ENCODE measurements at places on chromosomes 6 and 20.

DNA sequence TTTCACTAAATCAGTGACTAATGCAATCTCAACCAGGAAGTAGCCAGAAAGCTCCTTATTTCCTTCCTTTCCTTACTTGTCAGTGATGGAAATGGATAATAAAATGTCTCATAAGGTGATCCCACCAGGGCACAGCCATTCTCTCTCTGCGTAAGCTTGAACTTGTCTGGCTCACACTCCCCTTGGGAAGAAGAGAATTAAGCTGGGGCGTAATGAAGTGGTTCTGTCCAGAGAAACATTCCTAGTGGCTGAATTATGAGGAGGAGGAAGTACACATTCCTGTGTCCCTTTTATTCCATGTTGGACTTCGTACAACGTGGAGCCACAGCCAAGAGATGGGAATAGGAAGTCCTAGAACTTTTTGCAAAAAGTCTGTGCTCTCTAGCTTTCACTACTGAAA lies 93.7 kb downstream of the MTHFD1L start:
- peak; percentile 67 for DNase-seq

DNA sequence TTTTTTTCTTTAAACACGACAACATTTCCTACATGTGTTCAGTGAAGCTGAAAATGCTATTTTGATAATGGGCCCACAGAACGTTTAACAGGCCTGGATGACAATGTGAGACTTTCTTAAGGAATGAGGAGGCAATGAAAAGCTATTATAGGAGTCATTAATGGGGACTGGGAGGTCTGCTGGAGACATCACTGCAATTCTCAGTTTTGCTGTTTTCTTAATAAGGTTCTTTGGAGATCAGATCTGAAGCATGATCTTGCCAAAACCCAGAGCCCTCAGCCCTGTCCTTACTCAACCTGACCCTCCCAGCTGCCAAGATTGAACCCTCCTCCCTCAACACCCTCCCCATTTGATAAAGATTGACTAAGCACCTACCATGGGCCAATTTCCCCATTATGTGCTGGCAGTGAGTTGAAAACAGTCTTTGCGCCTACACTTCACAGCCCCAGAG lies 353.1 kb downstream of the MAFB start:
- no peak for DNase-seq

DNA sequence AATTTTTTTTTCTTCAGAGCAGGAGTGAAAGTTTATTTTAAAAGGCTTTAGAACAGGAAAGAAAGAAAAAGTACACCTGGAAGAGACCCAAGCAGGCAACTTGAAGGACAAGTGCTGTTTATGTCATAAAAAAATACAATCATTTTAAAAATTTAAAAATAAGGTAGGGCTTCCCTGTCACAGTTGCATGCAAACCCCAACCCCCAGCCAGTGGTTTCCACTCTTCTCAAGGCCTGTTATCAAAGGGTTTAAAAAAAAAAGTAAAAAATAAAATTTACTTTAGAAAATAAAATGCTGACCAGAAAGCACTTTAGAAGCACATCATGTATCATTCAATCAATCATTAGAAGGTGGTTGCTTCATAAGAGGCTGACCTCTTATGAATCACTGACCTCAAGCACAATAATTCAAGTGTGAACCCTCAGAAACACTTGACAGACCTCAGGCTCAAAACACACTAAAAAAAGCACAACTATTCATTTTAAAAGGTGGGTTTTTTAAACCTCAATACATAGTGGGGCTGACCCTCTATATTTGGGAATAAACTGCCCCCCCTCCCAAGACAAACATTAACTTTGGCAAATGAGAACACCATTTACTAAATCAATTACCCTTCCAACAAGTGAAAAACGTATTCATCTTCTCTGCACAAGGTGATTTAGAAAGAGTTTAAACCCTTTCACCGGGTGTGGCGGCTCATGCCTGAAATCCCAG lies 15.6 kb downstream of the ILRUN start:
- peak; percentile 60 for DNase-seq

GRCh38 chr20:23970049-23970448 lies 18.5 kb downstream of the GGTLC1 start:
- DNase-seq = no peak

GRCh38 chr6:106750142-106750918 lies 121.0 kb downstream of the QRSL1 start:
- no peak for DNase-seq

GRCh38 chr20:49612127-49612738 lies 44.3 kb upstream of the PTGIS start:
- DNase-seq = no peak

DNA sequence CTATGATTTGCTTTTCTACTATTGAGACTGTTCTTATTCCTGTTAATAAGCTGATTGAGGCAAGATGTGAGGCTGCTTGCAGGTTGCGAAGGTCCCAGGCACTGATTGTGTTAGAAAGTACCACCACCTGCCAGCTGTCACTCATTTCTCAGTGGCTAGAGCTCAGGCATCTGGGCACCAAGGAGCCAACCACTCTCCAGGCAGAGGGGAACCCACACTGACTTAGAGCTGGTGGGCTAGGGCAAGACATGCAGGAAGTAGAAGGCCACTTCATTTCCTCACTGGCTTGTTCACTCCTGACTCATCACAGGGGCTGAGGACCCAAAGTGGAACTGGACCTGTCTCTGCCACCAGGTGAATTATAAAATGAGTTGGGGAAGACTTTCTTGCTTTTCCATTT lies 7.8 kb upstream of the DLL1 start:
- DNase-seq = no peak

DNA sequence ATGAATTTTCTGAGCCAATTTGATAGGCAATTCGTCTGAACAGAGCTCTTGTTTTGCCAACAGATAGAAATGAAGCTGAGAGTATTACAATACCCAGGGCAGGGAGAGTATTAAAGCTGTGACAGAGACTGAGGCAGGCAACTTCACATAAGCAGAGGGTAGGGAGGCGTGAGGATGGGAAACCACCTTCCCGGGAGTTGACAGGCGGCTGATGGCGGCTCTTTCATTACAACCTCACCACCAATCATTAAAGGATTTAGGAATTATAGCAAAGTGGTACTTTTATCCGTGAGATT lies 73.3 kb downstream of the CD83 start:
- no peak for DNase-seq

- DNase-seq = no peak
These were observed 378.1 kb downstream of the BTBD9 start for GRCh38 chr6:38261626-38262025.

DNA sequence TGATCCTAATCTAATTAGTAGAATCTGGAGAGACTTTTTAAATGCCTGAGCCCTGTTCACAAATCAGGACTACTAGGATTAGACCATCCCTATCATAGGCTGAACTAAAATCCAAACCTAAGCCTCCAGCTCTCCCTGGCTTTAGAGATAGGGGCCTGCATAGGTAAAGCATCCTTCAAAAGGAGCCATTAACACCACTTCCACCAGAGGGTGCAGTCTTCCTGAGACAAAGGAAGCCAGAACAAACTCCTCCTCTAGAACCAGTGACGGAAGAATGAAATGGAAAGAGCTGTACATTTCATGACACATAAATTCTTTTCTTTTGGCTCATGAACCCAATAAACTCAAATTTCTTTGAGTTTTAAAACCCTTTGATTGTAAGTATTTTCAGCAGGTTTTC lies 291.2 kb upstream of the ADGRB3 start:
- no peak for DNase-seq

DNA sequence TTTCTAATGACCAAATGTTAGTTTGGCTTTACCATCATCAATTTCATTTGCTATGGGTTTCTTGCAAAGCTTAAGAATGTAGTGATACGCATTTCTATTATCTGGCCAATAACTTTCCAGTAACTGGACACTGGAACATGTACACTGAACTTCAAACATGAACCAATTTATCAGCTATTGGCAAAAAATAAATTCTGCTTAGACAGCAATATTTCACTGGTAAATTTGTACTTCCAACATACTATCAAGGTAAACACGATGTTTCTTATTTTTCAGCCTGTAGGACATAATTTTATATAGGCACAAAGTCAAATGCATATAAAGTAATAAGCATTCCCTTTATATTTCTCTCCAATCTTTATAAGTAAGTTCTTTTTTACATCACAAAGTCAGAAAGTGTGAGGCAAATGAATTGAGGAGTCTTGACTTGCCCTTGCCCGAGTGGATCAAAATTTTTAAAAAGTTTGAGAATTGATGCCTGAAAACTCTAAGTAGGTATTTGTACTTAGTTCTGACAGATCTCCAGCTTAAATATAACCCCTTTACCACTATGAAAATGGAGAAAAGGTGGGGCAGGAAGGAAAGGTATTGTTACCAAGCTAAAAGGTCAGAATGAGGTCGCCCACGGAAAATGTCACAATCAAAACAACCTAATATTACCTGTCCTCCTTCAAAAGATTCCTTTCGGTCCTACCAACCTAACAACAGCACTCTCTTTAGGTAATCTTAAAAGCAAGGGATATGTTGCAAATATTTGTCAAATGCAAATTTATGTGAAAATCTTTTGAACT lies 41.3 kb downstream of the STK38 start:
- no peak for DNase-seq

DNA sequence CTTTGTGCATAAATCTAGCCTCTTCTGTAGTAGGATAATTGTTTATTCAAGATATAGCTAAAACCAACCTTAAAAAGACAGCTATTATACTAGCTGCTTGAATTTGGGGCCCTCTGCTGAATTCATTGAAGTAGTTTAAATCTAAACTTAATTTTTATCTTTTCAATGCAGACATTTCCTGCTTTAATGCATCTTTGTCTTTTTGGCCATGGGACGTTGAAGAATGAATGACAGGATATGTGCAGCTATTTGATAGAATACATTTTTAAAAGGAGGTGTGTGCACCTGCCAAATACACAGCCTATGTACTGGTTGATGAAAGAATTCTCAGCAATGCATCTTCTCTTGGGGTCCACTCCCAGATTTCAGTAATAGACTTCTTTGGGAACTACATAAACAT lies 524.9 kb downstream of the PHF3 start:
- DNase-seq = no peak

DNA sequence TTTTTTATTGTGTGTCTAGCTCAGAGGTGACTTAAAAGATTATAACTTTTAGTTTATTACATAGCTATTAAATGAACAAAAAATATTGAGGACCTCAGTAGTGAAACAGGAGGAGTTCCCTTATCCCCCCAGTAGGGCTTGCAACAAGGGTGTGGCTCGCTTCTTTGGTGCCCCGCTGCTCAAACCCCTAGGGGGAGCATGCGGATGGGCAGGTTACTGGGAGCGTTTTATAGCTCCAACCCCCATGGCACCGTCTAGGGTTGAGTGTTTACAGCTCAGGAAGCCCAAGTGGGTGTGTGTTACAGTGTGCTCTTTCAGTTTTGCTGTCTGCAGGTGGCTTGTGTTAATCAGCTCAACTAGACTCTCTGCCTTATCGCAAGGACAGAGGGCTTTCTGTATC lies 1513.7 kb downstream of the GRIK2 start:
- DNase-seq = no peak

- no peak for DNase-seq
These were observed 8.1 kb downstream of the ANKS1A start for GRCh38 chr6:34897130-34897529.

DNA sequence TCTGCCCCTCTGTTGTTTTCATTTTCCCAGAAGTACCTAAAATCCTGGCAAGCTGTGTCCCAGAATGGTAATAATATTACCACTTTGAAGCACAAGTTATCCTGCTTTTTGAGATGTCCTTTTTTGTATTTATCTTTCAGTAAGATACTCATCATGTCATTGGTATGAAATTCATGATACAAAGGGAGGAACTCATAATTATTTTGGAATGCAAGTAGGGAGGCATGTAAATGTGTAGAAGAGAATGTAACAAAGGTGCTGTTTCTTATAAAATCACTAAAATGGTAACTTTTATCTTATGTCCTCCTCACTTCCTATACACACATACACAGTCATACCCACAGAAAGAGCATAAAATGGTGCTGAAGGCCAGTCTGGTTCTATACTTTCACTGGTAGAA lies 109.9 kb downstream of the CD2AP start:
- DNase-seq = no peak

- peak; percentile 97 for DNase-seq
These were observed 12.7 kb downstream of the IGF2R start for GRCh38 chr6:159981403-159982245.

GRCh38 chr6:36280467-36280866 lies 10.6 kb downstream of the PNPLA1 start:
- no peak for DNase-seq

GRCh38 chr6:159951772-159952171 lies 17.1 kb upstream of the IGF2R start:
- no peak for DNase-seq

DNA sequence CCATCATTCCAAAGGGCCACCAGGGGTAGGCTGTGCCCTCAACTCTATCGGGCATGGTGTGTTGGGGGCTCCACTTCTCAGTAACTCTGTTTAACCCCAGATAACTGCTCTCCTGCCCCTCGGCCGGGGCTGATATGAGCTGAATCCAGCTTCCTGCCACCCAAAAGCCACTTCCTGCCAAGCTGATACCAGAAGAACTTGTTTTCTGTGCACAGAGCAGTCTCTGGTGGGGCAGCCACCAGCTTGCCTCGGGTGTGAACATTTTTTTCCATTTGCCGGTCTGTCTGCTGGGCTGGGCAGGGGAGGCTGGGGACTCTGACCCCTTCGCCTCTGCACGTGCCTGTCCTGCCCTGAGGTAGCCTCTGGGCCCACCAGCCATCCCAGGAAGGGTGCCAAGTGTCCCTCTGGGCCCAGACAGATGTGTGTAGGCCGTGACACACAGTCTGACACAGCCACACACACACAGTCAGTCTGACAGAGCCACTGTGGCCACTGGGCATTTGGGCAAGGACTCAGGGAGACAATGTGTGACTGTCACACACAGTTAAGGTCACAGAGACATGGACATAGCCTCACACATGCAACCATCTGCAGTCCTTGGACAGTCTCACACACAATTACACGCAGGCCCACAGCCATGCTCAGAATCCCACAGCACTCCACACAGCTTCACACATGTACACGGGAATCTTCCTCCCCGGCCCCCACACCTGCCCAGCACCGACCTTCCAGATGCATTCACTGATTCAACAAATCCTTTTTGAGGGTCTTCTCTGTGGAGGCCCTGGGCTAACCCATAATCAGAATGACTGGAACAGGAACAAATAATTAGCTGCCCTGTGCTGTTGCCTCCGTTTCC lies 45.1 kb downstream of the NOL4L start:
- no peak for DNase-seq

DNA sequence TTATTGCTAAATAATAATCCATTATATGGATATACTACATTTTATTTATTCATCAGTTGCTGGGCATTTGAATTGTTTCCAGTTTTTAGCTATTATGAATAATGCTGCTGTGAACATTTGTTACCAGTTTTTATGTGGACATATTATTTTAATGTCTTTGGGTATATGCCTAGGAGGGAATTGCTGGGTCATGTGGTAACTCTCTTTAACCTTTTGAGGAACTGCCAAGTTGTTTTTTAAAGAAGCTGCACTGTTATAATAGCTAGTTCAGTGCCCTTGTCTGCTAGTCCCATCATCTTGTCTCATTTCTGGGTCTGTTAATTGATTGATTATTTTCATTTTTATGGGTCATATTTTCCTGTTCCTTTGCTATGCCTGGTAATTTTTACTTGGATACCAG lies 56.3 kb downstream of the FOXO3 start:
- DNase-seq = no peak
